ENCODE measurements at places on chromosomes 4 and X.

DNA sequence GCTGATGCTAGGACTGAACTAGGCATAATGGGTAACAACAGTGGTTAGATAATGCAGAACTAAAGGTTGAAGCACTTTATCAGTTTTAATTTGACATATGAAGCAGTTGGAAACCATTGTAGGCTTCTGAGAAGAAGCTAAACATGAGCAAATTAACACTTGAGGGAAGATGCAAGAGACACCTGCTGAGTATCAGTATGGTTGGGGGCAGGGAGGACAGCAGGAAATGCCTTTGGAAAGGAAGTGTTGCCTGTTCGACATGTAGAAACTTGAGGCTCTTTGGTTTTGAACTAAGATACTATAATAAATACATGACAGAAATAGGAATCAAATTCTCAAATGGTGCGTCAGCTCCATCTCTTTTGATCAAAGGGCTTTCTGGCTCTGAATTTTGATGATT lies 115.6 kb downstream of the FHIP1A start:
- no peak for DNase-seq

DNA sequence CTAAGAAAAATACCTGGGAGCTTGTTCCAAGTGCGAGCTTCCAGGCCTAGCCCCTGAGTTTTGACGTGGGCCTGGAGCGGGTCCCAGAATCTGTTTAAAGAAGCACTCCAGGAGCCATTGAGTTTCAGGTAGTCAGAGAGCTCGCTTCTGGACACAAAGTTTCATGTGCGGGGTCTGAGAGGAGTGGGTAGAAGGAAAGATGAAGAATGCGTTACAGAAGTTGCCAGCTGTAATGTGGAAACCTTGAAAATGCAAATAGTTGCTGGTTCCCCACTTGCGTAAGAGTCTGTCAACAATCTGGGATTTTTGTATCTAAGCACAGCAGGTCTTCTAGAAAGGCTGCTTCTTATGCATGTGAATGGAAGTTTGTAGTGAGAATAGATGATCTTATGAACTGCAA lies 77.5 kb upstream of the CLCN4 start:
- no peak for DNase-seq

- DNase-seq: peak; percentile 60
Measured at GRCh38 chrX:155819966-155820491, 61.1 kb upstream of the VAMP7 start.

DNA sequence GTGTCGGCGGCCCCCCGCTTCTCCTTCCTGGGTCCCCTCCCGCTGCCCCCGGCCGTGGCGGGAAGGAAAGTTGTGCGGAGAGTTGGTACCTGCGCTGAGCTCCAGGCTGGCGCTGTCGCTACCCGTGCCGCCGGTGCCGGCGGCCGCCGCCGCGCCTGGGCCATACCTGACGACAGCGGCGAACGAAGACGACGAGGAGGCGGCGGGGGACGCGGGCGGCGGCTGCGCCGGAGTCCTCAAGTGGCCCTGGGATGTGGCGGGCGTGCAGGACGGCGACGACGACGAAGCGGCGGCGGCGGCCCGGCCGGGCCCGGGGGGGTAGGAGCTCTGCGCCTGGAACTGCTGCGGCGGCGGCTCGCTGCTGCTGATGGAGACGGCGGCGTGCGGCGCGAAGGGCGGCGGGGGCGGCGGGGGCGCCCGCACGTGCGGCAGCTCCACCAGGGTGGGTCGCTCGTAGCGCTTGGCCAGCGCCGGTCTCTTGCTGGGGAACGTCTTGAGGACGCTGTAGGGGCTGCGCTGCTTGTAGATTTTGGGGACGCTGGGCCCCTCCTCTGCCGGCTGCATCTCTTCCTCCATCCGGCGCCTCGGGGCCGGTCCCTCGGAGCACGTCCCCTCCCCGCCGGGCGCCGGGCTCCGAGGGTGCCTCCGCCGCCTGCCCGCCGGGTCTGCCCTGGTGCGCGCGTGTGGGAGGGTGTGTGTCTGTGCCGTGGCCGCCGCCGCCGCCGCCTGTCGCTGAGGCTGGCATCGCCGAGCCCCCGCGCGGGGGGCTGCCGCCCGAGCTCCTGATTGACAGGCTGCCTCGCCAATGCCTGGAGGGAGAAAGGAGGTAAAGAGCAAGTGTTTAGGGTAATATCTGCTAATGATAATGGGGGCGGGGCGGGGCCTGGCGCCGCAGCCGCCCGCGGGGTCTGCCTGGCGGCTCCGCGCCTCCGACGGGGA lies 618 bp downstream of the BEND4 start:
- peak; percentile 44 for DNase-seq

- no peak for DNase-seq
Measured at GRCh38 chr4:76590798-76591281, 155.8 kb downstream of the SHROOM3 start.

- no peak for DNase-seq
Measured at GRCh38 chr4:2006956-2007653, 1.7 kb downstream of the NELFA start.

GRCh38 chrX:107549504-107549903 lies 78.8 kb upstream of the PRPS1 start:
- peak; percentile 21 for DNase-seq

GRCh38 chrX:3320471-3321046 lies 25.9 kb downstream of the MXRA5 start:
- no peak for DNase-seq

GRCh38 chrX:3124031-3124430 lies 82.8 kb downstream of the ARSF start:
- no peak for DNase-seq
